8988T (cell line): ENCODE measurements at places on chromosomes 5 and 9.

- no peak for DNase-seq
Measured at GRCh38 chr5:149198148-149198547, 56.9 kb downstream of the ABLIM3 start.

DNA sequence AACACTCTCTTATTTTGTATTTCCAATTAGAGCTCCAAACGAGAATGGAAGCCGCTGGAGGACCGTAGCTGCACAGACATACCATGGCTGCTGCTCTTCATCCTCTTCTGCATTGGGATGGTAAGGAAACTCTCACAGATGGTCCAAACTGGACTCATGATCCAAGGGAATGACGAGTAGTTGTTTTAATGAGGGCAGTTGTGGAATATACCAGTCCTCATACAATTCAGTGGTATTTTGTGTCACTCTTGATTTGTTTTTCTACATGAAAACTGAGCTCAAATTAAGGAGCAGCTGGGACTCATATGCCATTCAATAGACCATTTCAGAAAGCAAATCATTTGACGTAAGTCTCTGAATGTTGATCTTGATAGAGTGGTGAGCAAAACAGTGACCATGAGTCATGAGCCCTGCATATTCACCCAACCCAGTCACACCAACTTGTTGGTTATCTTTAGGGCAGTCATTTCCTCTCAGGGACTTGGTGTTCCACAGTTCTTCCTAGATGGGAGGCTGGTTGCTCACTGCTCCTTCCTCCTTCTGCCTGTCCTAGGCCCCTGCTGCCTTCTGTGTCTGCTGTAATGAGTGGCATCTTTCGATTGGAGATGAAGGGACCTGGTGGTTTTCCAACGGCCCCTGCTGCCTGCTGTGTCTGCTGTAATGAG, 54.9 kb downstream of the SLC44A1 start:
- DNase-seq, result peak; percentile 41

GRCh38 chr5:141705469-141705868, 23.4 kb upstream of the ARAP3 start:
- no peak for DNase-seq

GRCh38 chr5:17154211-17154996, 63.0 kb upstream of the BASP1 start:
- no peak for DNase-seq

DNA sequence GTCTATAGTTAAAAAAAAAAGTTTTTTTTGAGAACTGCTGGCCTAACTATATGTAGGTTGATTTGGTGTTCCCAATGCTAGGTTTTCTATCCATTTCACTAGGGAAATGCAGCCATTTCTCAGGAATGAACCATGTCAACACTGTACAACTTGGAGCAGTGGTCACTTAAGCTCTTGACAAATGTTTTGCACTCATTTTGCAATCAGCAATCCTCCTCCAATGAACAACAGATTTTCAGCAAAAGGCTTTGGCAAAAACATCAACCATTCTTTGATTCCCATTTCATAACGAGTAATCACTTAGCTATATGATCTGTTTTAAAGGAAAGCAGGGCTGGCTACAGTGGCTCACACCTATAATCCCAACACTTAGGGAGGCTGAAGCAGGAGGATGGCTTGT, 17.9 kb downstream of the STRBP start:
- DNase-seq, result no peak

DNA sequence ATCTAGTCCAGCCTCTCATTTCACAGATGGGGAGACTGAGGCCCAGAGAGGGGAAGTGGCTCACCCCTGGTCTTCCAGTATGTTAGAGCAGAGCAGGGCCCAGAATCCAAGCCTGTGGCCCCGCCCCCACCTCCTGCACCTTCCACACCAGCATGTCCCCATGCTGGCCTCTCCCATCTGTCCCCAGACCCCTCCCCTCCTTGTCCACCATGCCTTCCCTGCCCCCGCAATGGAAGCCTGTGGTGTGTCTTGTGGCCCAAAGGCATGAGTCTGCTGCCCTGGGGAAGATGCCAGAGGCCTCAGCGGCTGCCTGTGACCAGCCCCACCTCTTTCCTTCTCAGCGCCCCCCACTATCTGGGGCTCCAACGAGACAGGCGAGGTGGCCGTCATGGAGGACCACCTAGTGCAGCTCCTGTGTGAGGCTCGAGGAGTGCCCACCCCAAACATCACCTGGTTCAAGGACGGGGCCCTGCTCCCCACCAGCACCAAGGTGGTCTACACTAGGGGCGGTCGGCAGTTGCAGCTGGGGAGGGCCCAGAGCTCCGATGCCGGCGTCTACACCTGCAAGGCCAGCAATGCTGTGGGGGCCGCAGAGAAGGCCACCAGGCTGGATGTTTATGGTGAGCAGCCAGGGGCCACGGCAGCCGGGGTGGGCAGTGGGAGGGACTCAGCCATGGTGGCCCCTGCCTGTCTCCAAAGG, 87.2 kb downstream of the HMCN2 start:
- DNase-seq, result no peak

DNA sequence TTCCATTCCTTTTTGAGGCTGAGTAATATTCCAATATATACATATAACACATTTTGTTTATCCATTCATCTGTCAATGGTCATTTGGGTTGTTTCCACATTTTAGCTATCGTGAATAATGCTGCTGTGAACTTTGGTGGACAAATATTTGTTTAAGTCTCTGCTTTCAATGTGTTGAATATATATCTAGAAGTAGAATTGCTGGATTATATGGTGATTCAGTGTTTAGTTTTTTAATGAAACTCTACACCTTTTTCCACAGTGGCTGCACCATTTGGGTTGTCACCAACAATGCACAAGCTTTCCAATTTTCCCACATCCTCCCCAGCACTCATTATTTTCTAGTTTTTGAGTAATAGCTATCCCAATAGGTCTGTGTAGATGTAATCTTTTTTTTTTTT, 69.5 kb downstream of the ACTBL2 start:
- no peak for DNase-seq

DNA sequence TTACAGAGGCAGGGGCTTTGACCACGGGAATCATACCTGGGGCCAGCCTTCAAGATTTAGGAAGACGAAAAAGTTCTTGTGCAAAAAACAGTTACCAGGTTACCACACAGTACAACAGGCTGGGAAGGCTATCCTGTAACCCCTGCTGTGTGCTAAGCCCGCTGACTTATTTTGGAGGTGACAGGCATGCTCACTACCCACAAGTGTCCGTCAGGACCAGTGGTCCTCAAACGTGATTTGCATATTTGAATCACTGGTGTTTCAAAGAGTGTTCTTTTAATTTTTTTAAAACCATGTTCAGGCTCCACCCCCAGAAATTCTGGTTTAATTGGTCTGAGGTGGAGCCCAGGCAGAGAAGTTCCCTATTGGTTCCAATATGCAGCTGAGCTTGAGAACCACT, 146.6 kb downstream of the TTLL11 start:
- no peak for DNase-seq

GRCh38 chr5:147216552-147217154, 18.2 kb upstream of the STK32A start:
- no peak for DNase-seq

DNA sequence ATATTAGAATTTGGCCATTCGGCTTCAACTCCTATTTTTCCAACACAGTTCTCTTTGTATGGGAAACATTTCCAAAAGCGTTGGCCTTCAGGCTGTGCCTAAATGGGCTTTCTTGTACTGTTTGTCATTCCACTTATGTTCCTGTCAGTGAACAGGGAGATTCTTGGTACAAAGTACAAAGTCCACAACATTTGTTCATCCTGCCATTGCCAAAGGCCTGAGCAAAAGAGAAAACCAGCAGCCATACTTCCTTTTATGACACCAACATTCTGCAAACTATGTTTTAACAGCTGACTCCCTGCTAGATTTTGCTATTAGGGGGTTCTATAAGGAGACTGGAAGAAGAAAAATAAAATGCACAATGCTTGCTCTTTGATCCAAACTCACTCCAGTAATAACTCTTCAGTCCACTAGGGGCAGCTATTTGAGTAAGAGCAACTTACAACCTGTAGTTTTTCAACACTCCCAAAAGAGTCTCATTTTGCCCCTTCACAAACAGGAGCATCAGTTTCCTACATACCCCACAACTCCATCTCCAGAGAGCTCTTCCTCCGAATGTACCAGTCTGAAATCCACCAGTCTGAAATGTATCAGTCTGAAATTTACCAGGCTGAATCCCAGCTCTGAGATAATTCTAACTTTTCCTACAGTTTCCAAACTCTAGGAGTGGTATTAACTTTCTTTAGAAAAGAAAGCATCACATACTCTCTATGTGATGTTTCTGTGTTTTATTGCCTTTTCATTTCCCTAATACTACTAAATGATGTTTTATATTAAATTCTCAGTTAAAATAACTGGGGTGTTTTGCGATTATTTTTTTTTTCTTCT, 693.8 kb downstream of the DNAH5 start:
- DNase-seq, result peak; percentile 24

GRCh38 chr5:1467341-1468246, 22.4 kb upstream of the SLC6A3 start:
- DNase-seq, result no peak

- DNase-seq, result no peak
Measured at GRCh38 chr5:56160723-56161438, 72.2 kb downstream of the ANKRD55 start.

DNA sequence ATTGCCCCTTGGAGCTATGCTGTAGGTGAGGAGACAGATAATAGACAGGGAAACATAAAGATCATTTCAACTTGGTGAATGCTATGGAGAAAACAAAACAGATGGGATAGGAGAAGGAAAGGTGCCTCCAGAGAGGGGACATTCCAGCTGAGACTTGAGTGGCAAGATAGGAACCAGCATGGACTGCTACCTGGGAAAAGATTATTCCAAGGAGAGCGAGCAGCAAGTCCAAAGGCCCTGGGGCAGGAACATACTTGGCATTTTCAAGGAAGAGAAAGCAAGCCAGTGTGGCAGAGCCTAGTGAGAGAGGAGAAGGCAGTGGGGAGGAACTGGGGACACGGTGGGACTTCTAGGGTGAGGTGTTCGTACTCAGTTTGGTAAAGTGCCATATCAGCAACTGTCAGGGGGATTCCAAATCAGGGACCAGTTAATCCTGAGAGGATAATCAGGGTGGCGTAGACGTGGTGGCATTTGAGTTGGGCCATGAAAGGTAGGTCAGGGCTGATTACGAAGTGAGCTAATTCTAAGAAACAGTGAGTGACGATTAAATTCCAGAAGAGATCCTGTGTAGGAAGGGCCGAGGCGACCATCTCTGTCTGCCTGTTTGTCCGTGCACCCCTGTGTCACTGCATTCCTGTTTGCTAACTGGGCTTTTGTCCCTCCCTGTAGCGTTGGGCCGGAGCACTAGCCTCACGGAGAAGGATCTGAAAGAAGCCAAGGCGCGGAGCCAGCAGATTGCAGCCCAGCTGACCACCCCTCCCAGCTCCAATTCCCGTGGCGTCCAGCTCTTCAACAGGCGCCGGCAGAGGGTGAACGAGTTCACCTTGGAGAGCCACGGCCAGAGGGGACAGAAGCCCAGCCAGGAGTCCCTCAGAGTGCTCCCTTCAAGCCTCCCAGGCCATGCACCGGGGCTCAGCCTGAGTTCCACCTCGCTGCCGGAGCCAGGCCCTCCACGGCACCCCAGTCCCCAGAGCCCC, 7.1 kb downstream of the SYNPO start:
- no peak for DNase-seq

DNA sequence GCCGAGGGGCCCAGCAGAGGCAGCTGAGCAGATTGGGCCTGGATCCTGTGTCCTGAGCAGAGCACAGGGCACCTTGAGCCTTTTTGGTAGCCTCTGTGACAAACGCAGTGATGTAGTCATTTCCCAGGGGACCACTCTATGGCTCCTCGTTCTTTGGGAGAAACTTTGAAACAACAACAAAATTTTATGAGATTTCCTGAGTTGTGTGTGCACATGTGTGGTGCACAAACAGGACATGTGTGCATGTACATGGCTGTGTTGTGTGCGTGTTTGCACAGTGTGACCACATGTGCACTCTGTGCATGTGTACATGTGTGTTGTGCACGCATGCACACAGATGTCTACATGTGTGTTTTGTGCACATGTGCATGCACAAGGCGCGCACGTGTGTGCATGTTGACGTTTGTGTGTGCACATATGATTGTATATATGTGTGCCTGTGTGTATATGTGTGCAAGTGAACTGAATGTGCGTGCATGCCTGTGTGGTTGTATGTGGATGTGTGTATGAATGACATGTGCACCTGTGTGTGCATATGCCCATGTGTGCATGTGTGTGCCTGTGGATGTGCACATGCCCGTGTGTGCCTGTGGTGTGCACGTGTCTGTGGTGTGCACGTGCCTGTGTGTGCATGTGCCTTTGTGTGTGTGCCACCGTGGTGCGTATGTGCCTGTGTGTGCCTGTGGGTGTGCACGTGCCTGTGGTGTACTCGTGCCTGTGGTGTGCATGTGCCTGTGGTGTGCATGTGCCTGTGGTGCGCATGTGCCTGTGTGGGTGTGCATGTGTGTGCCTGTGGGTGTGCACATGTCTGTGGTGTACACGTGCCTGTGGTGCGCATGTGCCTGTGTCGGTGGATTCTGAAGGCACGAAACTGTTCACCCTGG, 221.6 kb downstream of the CACNA1B start:
- no peak for DNase-seq

GRCh38 chr5:81786991-81787390, 36.1 kb upstream of the SSBP2 start:
- no peak for DNase-seq

GRCh38 chr5:143245929-143246561, 157.4 kb downstream of the NR3C1 start:
- DNase-seq, result peak; percentile 40

DNA sequence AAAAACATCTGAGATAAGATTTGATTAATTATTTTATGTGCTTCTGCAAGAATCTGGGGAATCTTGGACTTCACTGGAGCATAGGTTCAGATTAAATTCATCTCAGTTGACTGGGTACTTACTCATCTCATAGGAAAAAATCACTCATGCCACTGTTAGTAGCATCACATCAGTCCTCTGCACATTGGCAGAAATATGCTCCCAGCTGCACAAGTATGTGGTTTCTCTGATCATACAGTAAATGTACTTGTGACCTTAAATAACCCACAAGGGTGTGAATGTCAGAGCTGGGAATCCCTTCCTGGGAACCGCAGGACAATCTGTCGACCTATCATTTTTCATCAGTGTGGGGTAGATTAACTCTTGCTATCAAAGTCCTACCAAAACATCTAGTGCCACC, 203.7 kb upstream of the SLC24A2 start:
- no peak for DNase-seq

GRCh38 chr9:115591584-115591984, 473.6 kb upstream of the TNC start:
- DNase-seq, result peak; percentile 26

GRCh38 chr5:107203243-107203642, 467.5 kb downstream of the EFNA5 start:
- no peak for DNase-seq

DNA sequence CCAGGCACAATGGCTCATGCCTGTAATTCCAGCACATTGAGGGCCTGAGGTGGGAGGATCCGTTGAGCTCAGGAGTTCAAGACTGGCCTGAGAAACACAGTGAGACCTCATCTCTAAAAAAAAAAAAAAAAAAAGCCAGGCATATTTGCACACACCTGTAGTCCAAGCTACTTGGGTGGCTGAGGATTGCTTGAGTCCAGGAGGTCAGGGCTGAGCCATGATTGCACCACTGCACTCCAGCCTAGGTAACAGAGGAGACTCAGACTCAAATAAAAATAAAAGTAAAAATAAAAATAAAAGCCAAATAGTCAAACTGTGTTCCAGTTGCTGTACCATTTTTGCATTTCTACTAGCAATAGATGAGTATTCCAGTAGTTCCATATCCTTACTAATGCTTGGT, 616.0 kb downstream of the KIF4B start:
- no peak for DNase-seq
